ENCODE measurements at places on chromosomes 16 and 17.
A peak's percentile ranks its signal among the peaks of the same experiment; 100 is the strongest.

DNA sequence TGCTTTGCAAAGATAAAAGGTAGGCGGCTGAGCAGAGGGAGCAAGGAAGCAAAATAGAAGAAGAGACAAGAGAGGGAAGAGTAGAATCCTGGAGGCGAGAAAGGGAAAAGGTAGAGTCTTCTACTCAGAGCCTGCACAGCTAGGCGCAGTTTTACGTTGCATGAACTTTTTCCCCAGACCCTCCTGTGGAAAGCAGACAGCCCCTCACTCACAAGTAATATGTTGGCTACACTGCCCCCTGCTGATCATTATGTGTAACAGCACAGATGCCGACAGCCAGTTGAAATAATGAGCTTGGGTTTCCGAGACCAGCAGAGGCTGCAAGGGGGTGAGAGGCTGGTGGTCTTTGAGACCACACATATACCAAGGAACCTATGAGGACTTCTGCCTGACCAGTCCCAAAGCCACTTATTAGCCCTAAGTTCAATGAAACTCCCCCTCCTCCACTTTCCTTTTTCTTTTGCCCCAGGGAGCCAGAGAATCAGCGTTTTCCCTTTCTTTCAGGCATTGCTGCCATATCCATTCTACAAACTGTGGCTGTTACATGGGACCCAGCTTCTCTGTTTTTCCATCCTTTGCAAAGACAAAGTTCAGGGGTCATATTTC lies 22.5 kb upstream of the CMTR2 start:
- DNase-seq, result peak; percentile 60

DNA sequence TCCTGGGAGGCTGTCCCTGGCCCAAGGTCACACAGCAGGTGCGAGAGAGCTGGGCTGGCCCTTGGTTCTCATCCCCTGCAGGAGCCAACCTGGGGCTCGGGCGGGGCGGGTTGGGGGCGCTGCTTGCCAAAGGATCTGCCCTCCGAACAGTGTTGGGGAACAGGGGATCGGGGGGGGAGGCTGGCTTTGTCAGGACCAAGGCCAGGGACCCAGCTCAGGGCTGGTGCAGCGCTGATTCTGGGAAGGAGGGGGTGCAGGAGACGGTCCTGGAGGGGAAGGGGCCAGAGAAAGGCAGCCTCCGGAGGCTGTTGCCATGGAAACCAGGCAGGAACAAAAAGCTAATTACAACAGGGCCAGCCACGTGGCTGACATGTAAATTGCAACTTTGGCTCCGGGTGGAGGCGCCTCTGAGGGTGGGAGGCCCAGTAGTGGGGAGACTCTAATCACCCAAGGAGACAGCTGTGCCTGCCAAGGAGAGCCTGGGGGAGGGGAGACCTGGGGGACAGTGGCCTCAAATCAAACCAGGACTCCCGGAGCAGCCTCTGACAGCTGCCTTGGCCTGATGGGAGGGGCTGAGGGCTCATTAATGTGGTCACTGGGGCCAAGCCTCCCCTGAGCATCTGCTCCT lies 1.3 kb downstream of the TUBB3 start:
- DNase-seq, result peak; percentile 95

- DNase-seq, result no peak
Observed at GRCh38 chr16:27458258-27458657, 56.3 kb downstream of the IL21R start.

- peak; percentile 100 for DNase-seq
Observed at GRCh38 chr17:81251094-81251708, 12.1 kb downstream of the NDUFAF8 start.

DNA sequence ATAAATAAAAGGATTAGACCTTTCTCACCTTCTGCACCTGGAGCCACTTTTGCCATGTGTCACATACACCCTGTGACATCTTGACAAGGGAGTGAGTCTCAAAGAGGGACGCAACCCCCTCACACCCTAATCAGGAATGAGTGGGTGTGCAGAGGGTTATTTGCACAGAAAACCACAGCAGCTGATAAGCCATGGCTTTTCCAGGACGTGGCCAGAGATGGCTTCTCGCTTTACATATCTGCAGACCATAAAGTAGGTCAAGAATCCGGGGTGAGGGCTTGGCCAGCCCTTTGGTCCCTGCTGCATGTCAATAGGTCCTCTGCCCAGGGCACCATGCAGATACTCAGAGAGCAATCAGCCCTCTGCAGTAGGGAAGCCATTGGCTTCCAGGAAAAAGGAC lies 2.4 kb upstream of the CD300LF start:
- DNase-seq, result no peak

GRCh38 chr17:75875182-75875939 lies 3.0 kb downstream of the TRIM47 start:
- no peak for DNase-seq

All from NCI-H524 (cell line).